ENCODE measurements at places on chromosomes 13 and 19. TPM values are rescaled to one million over a fixed set of nuclear protein-coding genes. Genes with fewer than 3 reads are reported as not detected.

Gene OLFM2
- polyA plus RNA-seq: not detected

Gene NHLRC3
- 7.6 TPM for polyA plus RNA-seq

Gene SELENOV
- polyA plus RNA-seq: not detected

Gene SCN1B
- 0.24 TPM for polyA plus RNA-seq

Gene LENG9
- polyA plus RNA-seq: 0.20 TPM

Measured in naive B cell (primary cell).